SIG-M5 (cell line): ENCODE measurements at places on chromosomes 1 and 21.

- no peak for DNase-seq
Measured at GRCh38 chr1:10515301-10515975, 40.7 kb downstream of the PEX14 start.

DNA sequence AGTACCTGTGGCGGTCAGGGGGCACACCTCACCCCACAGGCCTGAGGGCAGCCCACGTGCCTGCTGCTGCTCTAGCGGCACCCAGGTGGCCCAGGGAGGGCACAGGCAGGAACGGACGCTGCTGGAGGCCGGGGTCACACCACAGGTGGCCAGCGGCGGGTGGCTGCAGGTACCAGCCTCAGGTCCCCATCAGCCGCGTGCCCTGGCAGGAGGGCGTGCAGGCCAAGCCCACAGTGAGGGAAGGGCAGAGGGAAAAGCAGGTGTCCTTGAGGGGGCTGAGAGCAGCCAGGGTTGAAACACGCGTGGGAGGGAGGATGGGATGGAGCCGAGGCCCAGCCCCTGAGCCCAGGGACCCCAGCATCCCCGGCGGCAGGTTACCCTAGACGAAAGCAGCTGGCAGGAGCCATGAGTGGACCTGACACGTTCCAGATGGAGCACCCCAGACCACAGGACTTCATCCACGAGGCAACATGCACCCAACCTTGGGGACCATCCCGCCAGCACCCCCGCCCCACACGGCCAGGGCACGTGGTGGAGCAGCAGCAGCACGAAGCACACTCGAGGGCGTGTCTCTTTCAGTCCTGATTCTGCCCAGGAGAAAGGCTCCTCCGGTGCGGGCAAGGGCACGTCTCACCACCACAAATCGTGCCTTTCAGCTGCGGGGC lies 3.7 kb downstream of the SLC19A1 start:
- no peak for DNase-seq

DNA sequence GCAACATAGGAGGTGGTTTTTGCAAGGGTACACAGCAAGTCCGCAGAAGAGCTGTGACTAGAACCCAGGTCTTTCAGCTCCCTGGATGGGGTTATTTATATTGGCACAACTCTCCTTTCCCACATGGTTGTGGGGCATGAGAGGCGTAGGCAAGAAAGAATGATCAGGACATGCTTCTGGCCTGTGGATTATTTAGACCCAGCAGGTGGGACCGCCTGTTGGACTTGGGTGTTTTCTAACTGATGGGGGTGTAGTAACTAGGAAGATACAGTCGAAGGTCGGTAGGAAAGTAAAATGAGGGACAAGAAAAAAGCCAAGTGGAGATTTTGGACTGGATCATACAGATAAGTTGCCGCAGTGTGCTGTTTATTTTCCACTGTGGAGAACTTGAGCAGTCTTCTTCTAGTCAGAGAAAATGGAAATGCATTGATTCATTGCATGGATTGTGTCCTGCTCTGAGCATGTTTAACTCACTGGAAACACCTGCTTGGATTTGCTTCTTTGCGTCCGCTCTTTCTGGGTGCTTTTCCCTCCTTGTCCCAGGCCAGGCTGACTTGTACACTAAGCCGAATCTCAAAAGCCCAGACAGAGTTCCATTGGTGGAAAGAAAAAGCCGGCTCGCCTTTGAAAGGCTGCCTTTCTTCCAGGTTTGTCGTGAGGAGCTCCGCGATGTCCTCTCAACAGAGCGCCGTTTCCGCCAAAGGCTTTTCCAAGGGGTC lies 592 bp downstream of the CRCT1 start:
- DNase-seq, result no peak

- no peak for DNase-seq
Measured at GRCh38 chr1:85328713-85329397, 52.4 kb upstream of the BCL10 start.

- no peak for DNase-seq
Measured at GRCh38 chr1:185096531-185096930, 51.2 kb downstream of the RNF2 start.

DNA sequence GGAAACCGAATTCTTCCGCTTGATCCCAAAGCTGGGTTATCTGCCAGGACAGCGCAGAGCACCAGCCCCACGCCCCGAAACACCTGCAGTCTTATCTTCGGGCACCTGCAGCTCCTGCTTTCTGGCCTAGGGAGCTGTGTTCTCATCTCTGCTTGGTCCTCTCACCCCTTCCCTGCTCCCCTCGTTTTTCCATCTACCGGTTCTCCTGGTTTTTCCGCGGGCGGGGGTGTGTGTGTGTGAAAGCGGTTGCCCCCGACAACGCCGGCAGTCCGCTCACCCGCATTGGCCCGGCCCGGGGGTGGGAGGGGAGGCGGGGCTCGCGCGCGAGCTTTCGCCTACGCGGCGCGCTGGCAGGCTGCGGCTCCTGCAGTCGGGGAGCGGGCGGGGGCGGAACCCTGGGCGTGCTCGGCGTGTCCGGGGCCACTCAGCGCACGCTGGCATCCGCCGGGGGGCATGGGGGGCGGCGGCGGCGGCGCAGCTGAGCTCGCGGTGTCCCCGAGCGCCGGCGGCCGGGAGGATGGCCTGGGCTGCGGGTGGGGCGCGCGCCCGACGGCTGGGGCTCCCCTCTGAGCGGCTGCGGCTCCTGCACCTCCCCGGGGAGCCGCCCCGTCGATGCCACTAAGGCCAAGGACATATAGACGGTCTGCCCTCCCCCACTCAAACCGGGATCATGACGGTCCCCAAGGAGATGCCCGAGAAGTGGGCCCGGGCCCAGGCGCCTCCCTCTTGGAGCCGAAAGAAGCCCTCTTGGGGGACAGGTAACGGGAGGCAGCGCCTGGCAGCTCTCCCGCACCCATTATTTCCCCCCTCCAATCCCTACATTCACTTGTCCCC lies 3.2 kb downstream of the ATP8B2 start:
- DNase-seq, result no peak

DNA sequence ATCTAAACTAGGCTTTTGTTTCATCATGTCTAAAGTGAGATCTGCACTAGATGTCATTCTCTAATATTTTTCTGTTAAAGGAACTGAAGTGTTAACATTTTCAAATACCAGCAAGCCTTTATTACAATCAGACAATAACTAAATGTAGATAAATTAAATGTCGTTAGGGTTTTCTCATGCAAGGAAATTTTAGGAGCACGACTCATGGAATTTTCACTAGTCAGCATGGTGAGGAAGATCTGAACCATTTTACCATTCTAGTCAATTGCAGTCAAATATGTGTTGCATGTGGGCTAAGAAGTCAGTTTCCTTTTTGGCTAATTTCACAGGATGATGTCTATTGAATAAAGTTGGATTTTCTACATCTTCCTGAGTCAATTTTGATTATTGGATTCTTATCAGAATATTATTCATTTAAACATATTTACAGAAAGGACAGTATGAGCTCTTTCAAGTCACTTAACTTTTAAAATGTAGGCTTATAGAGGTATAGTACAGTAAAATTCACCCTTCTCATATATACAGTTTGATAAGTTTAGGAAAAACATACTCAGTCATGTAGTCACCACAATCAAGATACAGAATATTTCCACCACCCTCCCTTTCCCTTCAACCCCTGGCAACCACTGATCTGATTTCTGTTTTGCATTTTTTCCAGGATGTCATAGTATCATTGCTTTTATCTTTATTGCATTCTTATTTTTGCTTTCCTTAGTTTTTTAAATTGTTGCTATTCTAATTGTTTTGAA lies 9.2 kb downstream of the GCSAML start:
- DNase-seq, result no peak

GRCh38 chr1:5623399-5623798 lies 368.8 kb downstream of the NPHP4 start:
- DNase-seq, result no peak

GRCh38 chr1:63101336-63101735 lies 221.0 kb upstream of the FOXD3 start:
- no peak for DNase-seq

DNA sequence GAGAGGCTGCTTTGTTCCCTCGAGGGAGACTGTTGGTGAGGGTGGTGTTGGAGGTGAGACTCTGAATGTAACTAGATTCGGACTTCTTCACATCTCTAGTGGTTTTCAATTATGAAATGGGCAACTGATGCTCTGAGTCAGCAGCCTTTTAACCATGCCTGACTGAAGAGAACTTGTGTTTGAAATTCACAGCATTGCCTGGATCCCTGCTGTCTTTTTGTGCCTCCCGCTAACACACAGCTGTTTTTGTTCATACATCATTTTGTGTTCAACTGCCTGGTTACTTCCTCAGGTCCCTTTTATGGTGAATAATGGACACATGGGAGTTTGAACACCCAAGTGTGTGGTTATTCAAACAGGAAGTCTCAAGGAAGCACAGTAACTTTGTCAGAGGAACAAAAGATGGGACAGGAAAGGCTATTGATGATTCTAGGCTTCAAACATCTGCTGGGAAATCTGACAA lies 16.8 kb downstream of the LAMC1 start:
- DNase-seq, result peak; percentile 57

GRCh38 chr1:98331243-98331642 lies 330.3 kb upstream of the SNX7 start:
- no peak for DNase-seq
